Inflammatory macrophage treated with lipopolysaccharide for 4 hours (primary cell): ENCODE measurements at places on chromosomes 11 and 22.

GRCh38 chr22:46415776-46416519 is 80.4 kb downstream of the TRMU start:
- no peak for DNase-seq

DNA sequence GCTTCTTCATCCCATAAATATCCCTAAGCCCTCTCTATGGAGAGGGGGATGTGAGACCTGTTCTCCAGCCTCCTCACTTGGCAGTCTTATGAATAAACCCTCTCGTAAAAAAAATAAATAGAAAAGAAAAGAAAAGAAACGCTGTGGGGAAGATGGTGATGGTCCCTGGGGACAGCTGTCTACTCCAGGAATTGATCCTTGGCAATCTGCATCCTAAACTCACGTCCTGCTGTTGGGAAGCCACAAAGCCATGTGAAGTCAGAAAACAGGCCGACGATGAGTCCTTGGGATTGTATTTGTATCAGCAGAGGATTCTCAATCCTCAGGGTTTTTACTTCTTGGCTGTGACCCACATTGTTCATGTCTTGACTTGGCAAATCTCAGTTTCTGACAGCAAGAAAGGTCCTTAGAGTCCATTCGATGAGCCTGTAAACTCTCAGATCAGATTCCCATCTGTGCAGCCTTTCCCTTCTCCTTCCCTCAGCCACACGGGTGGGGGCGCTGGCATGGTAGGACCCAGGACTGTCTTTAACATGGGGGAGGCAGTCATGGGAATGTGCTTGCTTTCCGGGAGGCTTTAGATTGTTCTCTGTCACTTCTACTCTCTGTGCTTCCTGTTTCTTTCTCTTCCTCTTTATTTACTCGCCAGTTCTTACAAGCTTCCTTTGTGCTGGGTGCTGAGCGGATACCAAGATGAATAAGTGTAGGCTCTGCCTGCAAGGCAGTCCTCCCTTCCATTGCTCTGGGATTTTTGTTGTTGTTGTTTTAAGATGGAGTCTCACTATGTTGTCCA is 24.9 kb downstream of the TCP11L1 start:
- peak; percentile 67 for DNase-seq

GRCh38 chr11:19867064-19867463 is 154.4 kb downstream of the NAV2 start:
- DNase-seq = no peak

GRCh38 chr11:34300926-34301295 is 56.9 kb downstream of the ABTB2 start:
- peak; percentile 47 for DNase-seq

DNA sequence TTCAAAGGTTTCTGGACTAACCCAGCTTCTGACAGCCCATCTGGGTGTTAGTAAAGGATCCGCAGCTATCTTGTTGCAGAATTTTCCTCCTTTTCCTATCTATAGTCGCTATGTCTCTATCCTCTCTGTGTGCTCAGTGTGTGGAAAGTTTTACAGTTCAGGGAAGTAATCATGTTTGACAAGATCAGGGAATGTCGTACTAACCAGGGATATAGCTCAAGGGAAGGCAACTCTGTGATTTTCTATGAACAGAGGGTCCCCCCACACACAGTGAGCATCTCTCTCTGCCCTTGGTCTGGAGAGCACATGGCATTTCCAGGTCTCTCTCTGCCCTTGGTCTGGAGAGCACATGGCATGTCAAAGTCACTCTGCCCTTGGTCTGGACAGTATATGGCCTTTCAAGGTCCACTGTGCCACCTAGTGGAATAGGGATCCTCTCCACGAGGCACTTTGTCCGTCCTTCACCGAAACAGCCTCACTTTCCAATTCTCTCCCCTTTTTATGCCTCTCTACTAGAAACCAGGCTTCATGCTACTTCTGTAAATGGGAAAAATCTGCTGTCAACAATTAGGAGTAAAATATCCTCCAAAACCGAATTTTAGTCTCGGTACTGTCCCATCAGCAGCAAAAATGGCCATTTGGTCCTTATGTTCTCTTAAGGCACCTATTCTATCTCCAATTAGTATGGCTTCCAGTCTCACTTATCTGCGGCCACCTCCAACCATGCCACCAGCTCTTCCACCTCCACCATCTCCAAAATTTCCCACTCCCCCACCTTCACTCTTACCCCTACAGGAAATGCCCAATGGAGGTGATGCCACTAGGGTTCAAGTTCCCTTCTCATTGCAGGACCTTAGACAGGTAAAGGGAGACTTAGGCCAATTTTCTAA is 88.7 kb downstream of the IGLL5 start:
- no peak for DNase-seq

DNA sequence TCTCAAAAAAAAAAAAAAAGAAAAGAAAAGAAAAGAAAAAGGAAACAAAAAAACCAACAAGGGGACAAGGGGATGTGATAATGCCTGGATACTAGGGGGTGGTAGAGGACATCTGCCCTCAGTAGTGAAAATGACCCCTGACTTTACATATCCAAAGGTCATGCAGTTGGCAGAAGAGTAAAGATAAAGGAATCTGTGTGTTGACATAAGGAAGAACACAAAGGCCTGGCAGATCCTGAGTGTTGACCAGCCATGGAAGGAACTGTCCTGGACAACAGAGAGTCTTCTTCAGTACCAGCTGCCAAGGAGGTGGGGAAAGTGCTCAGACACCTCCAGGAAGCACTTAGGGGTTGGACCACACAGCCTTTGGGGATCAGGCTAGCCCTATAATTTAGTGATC is 12.6 kb downstream of the SLC43A1 start:
- DNase-seq = no peak

DNA sequence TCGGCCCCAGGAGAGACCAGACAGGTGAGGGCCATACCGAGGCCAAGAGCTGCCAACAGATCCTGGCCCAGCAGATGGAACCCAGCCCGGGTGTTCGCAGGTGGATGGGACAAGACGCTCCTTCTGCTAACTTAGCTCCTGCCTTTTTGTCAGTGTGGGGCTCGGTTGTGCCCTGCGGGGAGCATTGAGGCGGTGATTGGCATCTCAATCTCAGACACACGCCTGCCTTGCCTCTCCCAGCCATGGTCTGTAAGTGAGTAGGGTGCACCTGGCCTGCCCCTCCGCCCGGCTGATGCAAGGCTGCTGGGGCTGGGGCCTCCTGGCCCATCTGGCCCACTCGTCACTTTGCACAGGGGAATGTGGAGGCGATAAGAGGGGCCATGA is 350.1 kb downstream of the TBC1D22A start:
- DNase-seq = no peak

DNA sequence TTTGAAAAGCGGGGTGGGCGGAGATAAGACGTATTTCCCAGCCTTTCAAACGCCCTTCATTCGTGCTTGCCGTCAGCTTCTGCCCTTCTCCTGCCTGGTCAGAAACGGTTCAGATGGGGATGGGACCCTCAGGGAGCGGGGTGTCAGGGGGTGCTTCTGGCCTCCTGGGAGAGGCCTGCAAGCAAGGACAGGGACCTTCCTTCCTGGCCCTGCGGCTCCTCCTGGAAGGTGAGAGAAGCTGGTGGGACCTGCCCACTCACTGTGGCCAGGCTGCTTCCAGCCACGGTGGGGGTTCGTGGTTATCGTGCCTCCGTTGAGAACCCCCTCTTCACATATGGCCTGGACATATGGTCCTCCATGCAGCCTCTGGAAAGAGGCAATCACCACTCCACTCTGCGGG is 104.6 kb downstream of the MPPED1 start:
- no peak for DNase-seq

DNA sequence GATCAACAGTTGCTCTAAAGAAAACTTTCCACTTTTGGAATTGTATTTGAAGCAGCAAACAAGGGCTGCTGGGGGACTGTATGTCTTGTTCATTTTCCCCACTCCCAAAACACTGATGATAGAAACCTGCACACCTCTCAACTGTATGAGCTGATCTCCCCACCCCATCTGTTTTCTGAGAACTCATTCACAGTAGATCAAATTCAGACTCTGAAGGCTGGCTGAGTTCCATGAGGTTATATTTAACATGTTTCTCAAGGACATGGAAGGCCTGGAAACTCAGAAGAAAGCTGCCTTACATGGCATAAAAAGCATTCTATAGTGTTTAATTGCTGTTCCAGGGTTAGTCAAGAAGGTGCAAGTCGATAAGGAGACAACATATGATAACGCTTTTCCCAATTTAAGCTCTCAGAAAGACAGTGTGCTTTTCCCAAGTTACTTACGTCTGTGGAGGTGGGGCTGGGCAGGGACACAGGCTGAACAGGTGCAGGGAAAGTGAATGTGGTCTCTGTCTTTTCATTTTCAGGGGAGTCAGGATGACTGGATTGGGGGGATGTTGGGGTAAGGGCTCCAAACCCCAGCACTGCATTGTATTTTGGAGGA is 23.0 kb downstream of the LARGE2 start:
- DNase-seq = no peak

- DNase-seq = no peak
These were observed 116.8 kb downstream of the RRAS2 start for GRCh38 chr11:14242187-14242586.

DNA sequence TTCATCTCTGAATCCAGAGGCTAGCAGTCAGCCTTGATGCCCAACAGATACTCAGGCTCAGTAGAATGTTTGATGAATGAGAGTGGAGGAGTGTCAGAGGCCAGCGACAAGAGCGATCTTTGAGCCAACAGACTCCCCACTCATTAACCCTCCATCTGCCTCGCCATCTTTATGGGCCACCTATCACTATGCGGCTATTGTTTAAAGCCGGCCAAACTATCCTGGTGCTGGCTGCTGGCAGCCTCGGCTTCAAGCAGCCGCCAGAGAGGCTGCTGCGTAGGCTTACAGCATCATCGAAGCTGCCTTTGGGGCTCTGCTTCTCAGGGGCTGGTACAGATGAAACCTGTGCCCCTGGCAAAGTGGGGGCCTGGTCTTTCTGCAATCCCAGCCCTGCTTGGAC is 525.6 kb downstream of the INSC start:
- DNase-seq = no peak

GRCh38 chr22:17258015-17258787 is 39.0 kb upstream of the ADA2 start:
- DNase-seq = peak; percentile 57

DNA sequence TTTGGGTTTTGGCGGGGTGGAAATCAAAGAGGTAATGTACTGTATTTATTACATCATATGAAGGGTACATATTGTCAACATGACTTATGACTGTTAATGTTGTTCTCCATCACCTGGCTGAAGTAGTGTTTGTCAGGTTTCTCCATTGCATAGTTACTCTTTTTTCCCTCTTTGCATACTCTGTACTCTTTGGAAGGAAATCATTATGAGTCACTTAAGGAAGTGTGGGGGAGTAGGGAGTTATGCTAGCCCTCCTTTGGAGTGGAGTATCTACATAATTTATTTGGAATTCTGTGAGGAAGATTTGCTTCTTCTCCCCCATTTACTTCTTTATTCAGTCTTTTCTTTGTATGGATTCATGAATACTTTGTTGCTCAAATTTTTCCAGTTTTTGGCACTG is 3.6 kb upstream of the PGR start:
- no peak for DNase-seq

DNA sequence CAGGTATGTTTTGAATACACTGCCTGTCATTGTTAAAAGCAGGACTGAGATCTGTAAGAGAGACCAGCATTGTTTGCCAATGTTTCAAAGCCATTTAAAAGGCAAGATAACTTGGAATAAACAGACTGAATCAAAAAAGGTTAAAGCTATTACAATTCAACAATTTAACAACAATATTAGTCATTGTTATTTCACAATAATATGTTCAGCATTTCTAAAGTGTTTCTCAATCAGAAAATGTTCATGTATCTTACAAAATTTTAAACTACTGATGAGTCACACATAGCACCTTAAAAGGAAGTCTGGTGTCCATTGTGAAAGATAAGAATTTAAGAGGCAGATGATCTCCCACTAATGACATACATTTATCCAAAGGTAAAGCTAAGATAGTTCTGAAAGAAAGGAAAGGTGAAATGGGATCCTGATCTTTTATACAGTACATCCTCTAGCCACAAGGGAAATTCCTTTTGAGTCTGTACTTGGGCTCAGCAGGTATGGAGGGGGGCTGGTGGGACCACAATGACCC is 79.7 kb downstream of the MAML2 start:
- peak; percentile 95 for DNase-seq

- no peak for DNase-seq
These were observed 607.9 kb downstream of the BUD13 start for GRCh38 chr11:116164843-116165242.

- DNase-seq = no peak
These were observed 10.8 kb downstream of the C1QTNF6 start for GRCh38 chr22:37177221-37177620.

GRCh38 chr11:12247543-12248254 is 129.7 kb upstream of the PARVA start:
- no peak for DNase-seq

- DNase-seq = peak; percentile 96
These were observed 41.2 kb downstream of the IGLL5 start for GRCh38 chr22:22928666-22929380.

DNA sequence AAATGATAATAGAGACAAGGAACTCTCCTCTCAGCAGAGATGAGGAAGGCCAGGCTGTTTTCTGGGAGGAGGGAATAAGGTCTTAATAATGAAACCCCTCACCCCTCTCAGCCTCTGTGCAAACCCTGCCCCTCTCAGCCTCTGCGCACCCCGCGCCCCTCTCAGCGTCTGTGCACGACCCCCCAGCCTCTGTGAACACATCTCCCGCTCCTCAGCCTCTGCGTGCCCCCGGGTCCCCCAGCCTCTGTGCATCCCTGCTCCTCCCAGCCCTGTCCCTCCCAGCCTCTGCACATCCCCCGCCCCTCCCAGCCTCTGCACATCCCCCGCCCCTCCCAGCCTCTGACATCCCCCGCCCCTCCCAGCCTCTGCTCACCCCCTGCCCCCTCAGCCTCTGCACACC is 837.8 kb downstream of the TBC1D22A start:
- no peak for DNase-seq

GRCh38 chr11:115497303-115497702 is 6.9 kb downstream of the CADM1 start:
- no peak for DNase-seq

- no peak for DNase-seq
These were observed 25.1 kb downstream of the MRGPRG start for GRCh38 chr11:3193373-3194015.

DNA sequence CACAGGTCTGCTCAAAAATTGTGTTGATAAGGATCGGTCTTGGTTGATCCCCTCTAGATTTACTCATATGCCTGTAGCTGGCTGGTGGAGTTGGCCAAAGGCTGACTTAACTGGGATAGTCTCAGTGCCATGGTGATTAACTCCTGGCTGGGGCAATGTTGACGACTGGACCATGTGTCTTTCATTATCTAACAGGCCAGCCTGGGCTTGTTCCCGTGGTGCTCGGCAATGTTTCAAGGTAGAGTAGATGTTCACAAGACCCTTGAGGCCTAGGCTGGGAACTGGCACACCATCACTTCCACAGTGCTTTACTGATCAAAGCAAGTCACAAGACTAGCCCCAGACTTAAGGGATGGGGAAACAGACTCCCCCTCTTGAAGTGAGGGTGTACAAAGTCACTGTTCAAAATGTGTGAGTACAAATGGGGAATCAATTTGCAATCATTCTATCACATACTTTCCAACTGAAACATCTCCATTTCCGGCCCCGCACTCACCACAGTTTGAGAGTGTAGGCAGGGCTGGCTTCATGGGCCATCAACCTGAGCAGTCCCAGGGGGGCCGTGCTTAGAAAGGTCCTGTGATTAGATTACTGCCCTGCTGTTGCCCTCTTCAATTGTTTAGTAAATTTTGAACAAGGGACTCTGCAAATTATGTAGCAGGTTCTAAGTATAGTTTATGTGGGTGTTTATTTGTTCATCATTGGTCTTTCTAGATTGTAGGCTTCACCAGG is 240.8 kb downstream of the NELL1 start:
- no peak for DNase-seq

GRCh38 chr11:128731041-128731663 is 37.3 kb downstream of the FLI1 start:
- DNase-seq = no peak
